Activated CD4-positive, alpha-beta T cell treated with anti-CD3 and anti-CD28 coated beads for 1 hour (primary cell): ENCODE measurements at places on chromosomes 6 and 20.

DNA sequence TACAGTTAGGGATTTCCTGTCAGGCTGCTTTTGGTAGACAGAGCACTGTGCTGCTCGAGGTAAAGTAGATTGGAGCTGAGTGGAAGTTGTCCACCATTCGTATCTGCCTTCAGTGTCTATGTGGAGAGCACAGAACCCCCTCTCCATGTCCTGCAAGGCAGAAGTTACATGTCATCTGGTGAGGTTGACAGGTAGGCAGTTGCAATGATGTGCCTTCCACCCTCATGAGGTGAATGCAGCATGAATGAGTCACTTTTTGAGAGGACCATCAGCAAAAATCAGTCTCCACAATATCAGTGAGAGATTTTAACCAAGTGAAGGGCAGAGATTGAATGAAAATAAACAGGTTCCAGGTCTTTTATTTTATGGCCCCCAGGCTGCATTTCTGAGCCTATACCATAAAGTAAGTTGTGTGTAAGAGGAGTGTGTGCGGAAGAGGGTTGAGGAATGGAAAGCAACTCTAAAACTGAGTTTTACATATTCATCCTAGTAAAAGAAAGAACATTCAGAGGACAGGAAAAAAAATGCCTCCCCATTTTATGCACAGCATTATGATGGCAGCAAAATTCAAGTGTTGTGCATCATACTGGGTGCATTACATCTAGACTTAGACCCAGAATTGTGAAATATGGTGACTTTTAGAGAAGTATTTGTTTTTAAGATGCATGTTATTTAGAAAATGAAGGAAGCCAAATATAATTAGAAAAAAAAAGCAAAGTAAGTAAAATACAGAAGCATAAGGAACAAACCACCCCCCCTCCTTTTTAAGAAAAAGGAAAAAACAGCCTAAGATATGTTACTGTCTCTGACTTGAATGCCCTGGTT is 15.8 kb downstream of the TRAPPC3L start:
- DNase-seq = no peak

DNA sequence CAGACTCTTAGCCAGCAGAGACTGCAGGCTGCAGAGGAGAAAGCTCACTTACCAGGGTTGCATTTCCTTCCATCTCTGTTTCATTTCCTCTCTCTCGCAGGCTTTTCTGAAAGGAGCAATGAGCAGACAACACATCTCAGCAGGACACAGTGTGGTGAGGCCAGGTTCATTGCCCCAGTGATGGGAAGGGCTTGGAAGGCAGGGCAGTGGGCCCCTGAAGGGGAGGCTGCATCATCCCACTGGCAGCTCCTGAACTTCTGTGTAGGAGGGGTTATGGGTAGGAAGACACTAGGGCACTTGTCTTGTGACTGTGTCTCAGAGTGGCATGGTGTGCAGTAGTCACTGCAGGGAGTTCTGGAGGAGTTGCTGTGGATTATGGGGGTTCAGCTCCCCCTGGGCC is 246.8 kb downstream of the QKI start:
- no peak for DNase-seq

GRCh38 chr6:4727671-4728435 is 48.4 kb upstream of the CDYL start:
- DNase-seq = no peak

- DNase-seq = no peak
Measured at GRCh38 chr20:1940581-1940980, 45.4 kb downstream of the SIRPA start.

DNA sequence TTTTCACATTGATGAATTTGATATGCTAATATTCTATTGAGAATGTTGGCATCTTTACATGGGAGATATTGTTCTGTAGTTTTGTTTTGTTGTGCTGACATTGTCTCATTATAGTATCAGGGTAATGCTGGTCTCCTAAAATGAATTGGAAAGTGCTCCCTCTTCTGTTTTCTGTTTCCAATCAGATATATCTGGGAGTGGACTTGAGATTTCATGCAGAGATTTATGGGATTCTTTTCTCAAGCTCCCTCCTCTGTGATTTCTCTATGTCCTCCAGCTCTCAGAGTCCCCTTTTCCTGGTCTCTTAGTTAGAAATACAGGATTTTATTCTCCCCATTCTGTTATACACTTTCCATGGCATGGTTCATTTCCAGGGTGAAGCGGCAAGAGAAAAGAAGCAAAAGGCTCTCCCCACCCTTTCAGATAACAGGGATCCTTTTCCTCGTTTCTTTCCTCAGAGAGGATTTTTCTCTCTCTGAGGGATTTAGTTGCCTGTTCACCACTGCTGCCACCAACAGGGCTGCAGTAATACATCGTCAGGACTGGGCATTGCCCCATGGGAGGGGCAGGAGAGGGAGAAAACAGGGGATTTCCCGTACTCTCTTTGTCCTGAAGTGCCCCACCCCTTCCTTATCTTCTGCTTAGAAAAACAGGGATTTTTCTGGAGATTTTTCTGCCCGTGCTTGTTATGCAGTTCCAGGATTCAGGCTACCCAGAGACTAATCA is 59.3 kb upstream of the STMND1 start:
- no peak for DNase-seq

- no peak for DNase-seq
Measured at GRCh38 chr6:109456111-109456583, 575 bp upstream of the MICAL1 start.

DNA sequence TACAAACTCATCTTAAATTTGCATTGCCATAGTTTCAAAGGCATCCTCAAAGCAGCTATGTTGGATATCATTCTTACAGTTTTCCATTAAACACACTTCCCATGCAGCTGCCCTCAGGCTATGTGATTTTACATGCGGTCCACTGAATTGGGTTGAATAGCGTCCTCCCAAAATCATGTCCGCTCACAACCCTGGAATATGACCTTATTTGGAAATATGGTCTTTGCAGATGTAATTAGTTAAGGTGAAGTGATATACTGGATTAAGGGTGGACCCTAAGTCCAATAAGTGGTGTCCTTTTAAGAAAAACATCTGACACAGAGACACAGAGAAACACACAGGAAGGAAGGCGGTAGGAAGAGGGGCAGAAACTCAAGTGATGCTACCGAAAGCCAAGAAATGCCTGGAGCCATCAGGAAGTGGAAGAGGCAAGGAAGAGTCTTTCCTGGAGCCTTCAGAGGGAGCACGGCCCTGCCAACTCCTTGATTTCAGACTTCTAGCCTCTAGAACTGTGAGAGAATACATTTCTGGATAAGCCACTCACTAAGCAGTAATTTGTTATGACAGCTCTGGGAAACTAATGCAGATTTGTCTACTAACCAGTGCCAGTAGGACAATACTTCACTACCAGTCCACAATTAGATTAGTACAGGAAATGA is 42.7 kb upstream of the NHSL1 start:
- no peak for DNase-seq

GRCh38 chr6:159513074-159513720 is 179.8 kb downstream of the SOD2 start:
- no peak for DNase-seq

GRCh38 chr6:143744551-143745165 is 66.9 kb downstream of the PHACTR2 start:
- no peak for DNase-seq

- no peak for DNase-seq
Measured at GRCh38 chr20:45588800-45589199, 9.7 kb upstream of the WFDC8 start.

GRCh38 chr6:152981989-152982903 is 595 bp downstream of the FBXO5 start:
- DNase-seq = no peak

DNA sequence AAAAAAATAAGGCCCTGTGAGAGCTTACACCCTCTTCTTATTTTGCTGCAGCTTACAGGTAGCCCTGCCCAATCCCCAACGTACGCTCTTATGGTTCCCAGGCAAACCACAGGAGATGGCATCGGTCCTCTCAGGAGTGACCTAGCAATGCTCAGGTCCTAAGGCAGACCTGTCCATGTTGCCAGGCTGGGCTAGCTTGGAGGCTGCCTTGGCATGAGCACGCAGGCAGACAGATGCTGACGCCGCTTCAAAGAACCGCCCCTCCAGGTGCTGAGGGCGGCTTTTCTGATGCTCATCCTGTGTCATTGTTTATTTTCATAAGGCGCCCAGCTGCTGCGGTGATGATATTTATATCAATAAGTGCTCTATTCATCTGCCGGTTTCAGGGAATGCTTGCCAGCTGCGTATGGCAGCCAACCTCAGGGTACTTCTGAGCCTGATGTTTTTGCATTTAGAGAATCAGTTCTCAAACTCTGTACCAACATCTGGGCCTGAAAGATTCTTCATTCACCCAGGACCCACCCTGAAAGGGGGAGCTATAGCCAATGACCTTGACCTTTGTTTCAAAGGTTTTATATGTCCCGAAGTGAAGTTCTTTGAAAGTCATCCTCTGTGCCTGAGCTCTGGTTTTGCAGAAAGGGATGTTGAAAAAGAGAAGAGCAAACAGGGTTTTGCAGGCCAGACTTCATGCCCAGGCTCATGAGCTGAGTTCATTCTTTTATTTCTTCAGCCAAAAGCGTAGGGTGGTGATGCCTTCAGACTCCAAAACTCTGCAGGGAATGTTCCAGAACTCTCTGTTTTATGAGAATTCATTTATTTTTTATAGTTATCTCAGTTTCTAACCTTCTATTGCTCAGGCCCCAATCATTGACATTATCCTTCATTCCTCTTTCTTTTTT is 475.6 kb upstream of the CHD6 start:
- DNase-seq = no peak

- DNase-seq = no peak
Measured at GRCh38 chr6:88220493-88220892, 54.3 kb upstream of the CNR1 start.

GRCh38 chr20:23877524-23877923 is 2.0 kb downstream of the CST5 start:
- no peak for DNase-seq

GRCh38 chr6:144123421-144123820 is 26.9 kb upstream of the STX11 start:
- no peak for DNase-seq

DNA sequence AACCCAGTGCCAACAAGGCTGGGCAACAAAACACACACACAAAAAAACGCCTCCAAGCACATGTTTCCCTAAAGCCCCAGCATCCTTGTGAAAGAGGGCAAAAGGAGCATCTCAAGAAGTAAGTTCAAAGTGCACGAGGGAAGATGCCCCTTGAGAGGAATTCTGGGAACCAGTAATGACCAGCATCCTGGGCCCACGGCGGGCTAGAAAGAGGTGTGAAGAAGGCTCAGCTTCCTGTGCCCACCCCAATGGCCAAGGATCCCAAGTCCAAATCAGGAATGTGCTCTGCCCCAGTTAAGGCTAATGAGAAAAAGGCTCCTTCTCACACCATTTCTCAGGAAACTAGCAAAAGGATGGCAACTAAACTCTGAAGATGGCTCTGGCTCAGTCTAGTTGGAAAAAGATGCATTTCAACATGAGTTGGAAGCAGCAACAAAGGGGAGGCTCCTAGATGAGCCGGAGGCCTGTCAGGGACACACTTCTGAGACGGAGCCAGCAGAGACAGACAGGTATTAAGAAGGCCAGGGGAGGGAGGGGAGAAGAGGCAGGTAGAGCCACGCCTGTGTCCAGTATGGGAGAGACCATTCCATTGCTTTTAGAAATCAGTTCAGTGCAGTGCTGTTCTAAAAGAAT is 3.2 kb downstream of the RIMS4 start:
- no peak for DNase-seq

GRCh38 chr6:118660218-118660569 is 8.8 kb upstream of the CEP85L start:
- DNase-seq = peak; percentile 28

DNA sequence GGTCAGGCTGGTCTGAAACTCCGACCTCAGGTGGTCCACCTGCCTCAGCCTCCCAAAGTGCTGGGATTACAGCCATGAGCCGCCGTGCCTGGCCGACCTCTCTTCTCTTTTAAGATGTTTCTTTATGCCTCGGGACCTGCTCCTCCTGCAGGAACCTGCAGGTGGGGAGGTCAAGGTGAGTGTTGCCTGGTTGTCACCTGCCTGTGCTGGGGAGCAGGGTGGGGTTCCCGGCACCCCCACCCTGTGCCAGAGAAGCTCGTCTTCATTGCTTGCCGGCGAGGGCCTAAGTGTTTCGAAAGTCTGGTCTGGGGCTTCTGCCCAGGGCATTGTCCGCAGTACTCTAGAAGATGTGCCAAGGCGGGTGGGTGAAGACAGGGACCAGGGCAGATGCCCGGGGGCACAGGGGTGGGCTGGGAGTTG is 36.0 kb downstream of the SYNJ2 start:
- no peak for DNase-seq

GRCh38 chr6:166411721-166412151 is 29.0 kb upstream of the MPC1 start:
- DNase-seq = no peak

DNA sequence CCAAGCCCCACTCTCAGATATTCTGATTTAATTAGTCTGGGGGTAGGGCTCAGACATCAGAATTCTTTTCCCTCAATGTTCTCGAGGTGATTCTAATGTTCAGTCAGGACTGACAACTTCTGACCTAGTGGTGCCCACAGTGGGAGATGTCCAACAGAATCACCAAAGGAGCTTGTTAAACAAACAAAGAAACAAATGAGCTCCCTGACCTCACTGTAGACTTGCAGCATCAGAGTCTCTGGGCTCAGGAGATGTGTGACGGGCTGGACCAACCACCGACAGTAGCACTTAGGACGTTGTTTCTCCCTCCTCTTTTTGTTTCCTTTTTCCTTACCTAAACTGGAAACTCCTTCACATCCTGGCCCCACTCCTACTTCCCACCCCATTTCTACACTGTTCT is 49.3 kb downstream of the CLIC5 start:
- no peak for DNase-seq

- DNase-seq = peak; percentile 85
Measured at GRCh38 chr20:35092524-35093266, at the start of gene TRPC4AP. Gene TRPC4AP (minus strand): TSS chr20:35092807. CDS start chr20:35092781, 26 bp downstream.

GRCh38 chr6:166617359-166617758 is 9.7 kb downstream of the RPS6KA2 start:
- DNase-seq = no peak

- no peak for DNase-seq
Measured at GRCh38 chr6:35343092-35343834, 905 bp downstream of the PPARD start.

DNA sequence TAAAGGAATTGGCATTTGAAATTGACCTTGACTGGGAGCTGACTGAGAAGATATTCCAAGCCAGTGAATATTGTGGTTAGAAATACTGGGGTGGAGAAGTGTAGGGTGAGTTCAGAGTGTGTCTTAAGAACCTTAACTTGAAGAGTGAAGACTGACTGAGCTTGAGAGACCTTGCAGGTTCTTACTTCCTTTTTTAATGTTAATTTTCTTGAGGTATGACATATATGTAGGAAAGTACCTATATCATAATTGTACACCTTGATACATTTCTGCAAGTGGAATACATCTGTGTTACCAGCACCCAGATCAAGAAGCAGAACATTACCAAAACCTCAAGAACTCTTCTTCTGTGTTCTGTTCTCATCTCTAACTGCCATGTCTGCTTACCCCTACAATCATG is 11.0 kb downstream of the DHX35 start:
- DNase-seq = no peak

GRCh38 chr6:118632359-118632758 is 19.0 kb downstream of the CEP85L start:
- no peak for DNase-seq
